ENCODE measurements at places on chromosomes 5 and 9. TPM values are rescaled to one million over a fixed set of nuclear protein-coding genes. Genes with fewer than 3 reads are reported as not detected.

GRCh38 chr5:39274398-39275085, 55.2 kb upstream of the FYB1 start:
- H3K36me3 ChIP-seq = no peaks in the 10 kb centered on the region
- H3K4me3 ChIP-seq = no peak overlapping the region
- H3K4me1 ChIP-seq = no peaks in the 10 kb centered on the region
- H3K27me3 ChIP-seq = no peaks in the 10 kb centered on the region
- peak overlapping the region; percentile 69 for H3K27ac ChIP-seq
- DNase-seq = no peak

DNA sequence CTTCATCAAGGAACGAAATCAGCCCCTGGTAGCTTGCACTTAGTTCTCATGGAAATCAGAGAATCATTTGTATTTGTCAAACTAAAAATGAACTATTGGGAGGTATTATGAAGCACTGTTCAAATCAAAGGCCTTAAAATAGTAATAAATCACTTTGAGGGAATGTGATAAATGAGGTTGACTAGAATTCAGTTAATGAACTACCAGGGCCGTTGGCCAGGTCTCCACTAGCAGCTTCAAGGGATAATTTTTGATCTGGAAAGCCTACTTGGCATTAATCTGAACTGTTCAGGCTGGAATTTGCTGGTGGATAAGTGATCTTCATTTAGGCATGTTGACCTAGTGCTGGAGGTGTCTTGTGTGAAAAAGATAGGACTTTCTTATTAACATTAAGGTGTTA, 76.4 kb upstream of the GPR151 start:
- H3K4me3 ChIP-seq = no peak overlapping the region
- H3K4me1 ChIP-seq = no peaks in the 10 kb centered on the region
- no peak for DNase-seq
- H3K27ac ChIP-seq = no peak overlapping the region

The TAS2R1 gene
- not detected for total RNA-seq

- H3K27me3 ChIP-seq = no peaks in the 10 kb centered on the region
- no peak overlapping the region for H3K4me3 ChIP-seq
- H3K36me3 ChIP-seq = no peaks in the 10 kb centered on the region
- H3K27ac ChIP-seq = no peak overlapping the region
Measured at GRCh38 chr9:99181206-99181605, 40.5 kb downstream of the ALG2 start.

GRCh38 chr5:206406-206805, 11.5 kb downstream of the CCDC127 start:
- H3K27ac ChIP-seq = no peak overlapping the region
- H3K36me3 ChIP-seq = no peaks in the 10 kb centered on the region
- no peak overlapping the region for H3K4me3 ChIP-seq

DNA sequence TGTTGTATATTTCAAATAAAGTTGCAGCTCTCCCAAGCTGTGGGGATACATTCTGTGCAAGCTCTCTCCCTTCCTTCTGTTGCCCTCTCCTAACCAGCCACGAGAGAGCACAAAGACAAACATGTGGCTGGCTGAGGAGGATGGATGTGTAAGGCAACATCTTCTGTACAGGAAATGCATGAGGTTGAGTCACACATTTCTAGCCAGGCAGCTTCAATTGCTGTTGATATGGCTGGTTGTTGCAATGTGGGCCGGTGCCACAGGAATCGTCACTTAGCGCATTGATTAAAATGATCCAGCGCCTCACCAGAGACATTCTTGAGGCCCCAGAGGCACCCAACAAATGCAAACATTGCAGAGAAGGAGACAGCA, 207.1 kb downstream of the ICE1 start:
- DNase-seq = no peak
- no peaks in the 10 kb centered on the region for H3K27me3 ChIP-seq
- H3K27ac ChIP-seq = no peak overlapping the region
- H3K4me3 ChIP-seq = no peak overlapping the region
- H3K36me3 ChIP-seq = no peaks in the 10 kb centered on the region
- H3K4me1 ChIP-seq = no peaks in the 10 kb centered on the region

- no peaks in the 10 kb centered on the region for H3K36me3 ChIP-seq
- H3K4me1 ChIP-seq = peaks cover 44% of the 10 kb centered on the region
- no peak for DNase-seq
- H3K27ac ChIP-seq = no peak overlapping the region
- peak overlapping the region; percentile 39 for H3K4me3 ChIP-seq
Measured at GRCh38 chr5:55227664-55228430, 732 bp upstream of the MCIDAS start.

DNA sequence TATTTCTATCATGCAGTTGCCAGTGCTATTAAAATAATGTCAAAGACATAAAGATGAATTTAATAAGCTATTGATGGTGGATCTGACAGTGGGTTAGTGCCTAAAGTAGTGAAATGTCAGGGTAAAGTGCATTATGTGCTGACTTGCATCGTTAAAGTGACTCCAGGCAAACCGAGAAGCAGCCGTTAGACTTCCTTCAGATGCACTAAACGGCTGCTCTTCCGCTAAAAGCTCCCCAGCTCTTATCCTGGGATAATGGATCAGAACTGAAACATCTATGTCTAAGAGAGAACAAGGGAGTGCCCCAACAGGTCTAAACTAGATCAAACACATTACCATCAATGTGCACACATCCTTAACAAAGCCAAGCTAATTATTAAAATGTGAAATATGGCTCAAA, 468.2 kb downstream of the NTRK2 start:
- DNase-seq = no peak
- H3K4me1 ChIP-seq = no peaks in the 10 kb centered on the region
- H3K27ac ChIP-seq = no peak overlapping the region
- no peaks in the 10 kb centered on the region for H3K27me3 ChIP-seq

- H3K36me3 ChIP-seq = no peaks in the 10 kb centered on the region
- H3K4me1 ChIP-seq = peaks cover 6% of the 10 kb centered on the region
- no peak overlapping the region for H3K4me3 ChIP-seq
Measured at GRCh38 chr9:981491-981898, 5.0 kb downstream of the DMRT3 start.

- peaks cover 3% of the 10 kb centered on the region for H3K4me1 ChIP-seq
- H3K27me3 ChIP-seq = no peaks in the 10 kb centered on the region
- DNase-seq = peak; percentile 22
- H3K4me3 ChIP-seq = peak overlapping the region; percentile 89
Measured at GRCh38 chr9:75891771-75892215, 1.3 kb downstream of the PCSK5 start.

DNA sequence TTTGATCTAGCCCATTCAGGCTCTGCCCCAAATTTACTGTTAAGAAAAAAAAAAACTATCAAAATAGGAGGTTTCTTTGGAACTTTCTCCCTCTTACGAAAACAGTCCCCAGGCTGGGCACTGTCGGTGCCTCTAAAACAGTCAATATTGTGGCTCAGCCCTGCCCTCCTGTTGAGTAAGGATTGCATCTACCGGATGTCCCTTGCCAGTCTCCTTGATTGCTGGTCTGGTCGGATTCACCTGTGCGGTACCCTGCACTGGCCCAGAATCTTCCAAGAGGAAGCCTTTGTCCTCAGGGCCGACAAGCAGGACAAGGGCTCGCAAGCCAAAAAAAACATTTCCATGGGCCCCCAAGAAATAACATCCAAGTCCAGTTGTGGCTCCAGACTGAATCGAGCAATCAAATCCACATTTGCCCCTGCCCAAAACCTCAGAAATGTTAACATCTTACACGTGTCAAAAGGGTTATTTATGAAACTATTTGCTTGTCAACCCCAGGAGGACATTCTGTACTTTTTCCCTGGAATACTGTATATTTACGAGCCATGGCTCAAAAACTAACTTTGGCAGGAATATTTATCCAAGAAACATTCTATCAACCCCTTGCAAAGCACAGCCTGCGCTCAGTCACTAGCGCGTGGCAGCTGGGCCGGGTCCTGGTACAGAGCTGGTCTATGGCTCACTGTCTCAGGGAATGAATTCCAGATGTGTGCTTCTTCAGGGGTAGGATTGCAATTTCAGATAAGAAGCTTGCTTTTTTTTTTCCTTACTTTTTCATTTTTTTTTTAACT, 129.2 kb upstream of the ADRA1B start:
- no peak overlapping the region for H3K4me3 ChIP-seq
- peak overlapping the region; percentile 61 for H3K27ac ChIP-seq
- H3K27me3 ChIP-seq = no peaks in the 10 kb centered on the region
- peak; percentile 19 for DNase-seq
- H3K36me3 ChIP-seq = no peaks in the 10 kb centered on the region

GRCh38 chr5:176726746-176727527, 79.7 kb downstream of the TSPAN17 start:
- no peak overlapping the region for H3K4me3 ChIP-seq
- H3K27ac ChIP-seq = no peak overlapping the region
- H3K27me3 ChIP-seq = peaks cover 44% of the 10 kb centered on the region
- DNase-seq = no peak
- no peaks in the 10 kb centered on the region for H3K36me3 ChIP-seq

- DNase-seq = no peak
- no peak overlapping the region for H3K4me3 ChIP-seq
- H3K4me1 ChIP-seq = no peaks in the 10 kb centered on the region
- no peaks in the 10 kb centered on the region for H3K36me3 ChIP-seq
- peaks cover 5% of the 10 kb centered on the region for H3K27me3 ChIP-seq
- H3K27ac ChIP-seq = no peak overlapping the region
Measured at GRCh38 chr5:107526-107925, 15.6 kb downstream of the PLEKHG4B start.

- no peak overlapping the region for H3K27ac ChIP-seq
- peaks cover 16% of the 10 kb centered on the region for H3K4me1 ChIP-seq
- H3K4me3 ChIP-seq = no peak overlapping the region
Measured at GRCh38 chr5:127878174-127878750, 175.1 kb downstream of the CCDC192 start.

The HAVCR2 gene
- 0.20 TPM for total RNA-seq

DNA sequence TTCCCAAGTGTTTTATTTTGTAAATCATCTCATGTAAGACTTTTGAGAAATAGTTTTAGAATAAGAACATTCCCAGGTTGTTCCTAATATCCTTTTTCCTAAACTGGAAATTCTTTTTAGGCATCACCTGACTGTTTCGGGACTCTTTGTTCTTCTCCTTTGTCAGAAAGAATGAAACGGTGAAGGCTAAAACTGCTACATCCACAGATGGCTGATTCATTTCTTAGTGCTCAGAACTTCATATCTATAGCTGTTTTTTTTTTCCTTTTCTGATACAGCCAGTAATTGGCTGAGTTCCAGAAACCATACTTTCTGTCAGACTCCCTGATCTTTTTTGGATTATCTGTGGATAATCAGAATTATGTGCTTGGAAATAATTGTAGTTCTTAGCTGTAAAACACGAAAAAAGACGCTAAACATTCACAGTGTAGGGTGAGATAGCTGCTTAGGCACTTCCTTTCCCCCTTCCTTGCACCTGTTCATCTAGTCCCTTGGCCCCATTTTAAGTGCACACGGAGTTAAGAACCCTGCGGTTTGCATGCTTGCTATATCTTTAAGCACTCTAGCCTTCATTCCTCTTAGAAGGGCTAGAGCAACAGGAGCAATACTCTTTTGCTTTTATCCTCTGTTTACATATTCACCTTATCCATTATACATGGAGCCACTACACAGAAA, 283.9 kb downstream of the PJA2 start:
- no peak for DNase-seq
- no peak overlapping the region for H3K27ac ChIP-seq
- H3K4me3 ChIP-seq = no peak overlapping the region
- H3K4me1 ChIP-seq = no peaks in the 10 kb centered on the region

- no peak overlapping the region for H3K4me3 ChIP-seq
- peaks cover 9% of the 10 kb centered on the region for H3K4me1 ChIP-seq
- no peak for DNase-seq
- H3K27me3 ChIP-seq = no peaks in the 10 kb centered on the region
Measured at GRCh38 chr5:67211926-67212325, 15.3 kb upstream of the CD180 start.

- no peaks in the 10 kb centered on the region for H3K36me3 ChIP-seq
- no peak for DNase-seq
- no peaks in the 10 kb centered on the region for H3K4me1 ChIP-seq
- no peaks in the 10 kb centered on the region for H3K27me3 ChIP-seq
- no peak overlapping the region for H3K4me3 ChIP-seq
Measured at GRCh38 chr5:74316064-74316603, 324.4 kb downstream of the ENC1 start.

The SLC34A1 gene
- 0.55 TPM for total RNA-seq

GRCh38 chr5:66608501-66608900, 12.3 kb downstream of the MAST4 start:
- H3K27me3 ChIP-seq = peaks cover 5% of the 10 kb centered on the region
- H3K27ac ChIP-seq = no peak overlapping the region
- no peak for DNase-seq
- no peaks in the 10 kb centered on the region for H3K4me1 ChIP-seq

The PAEP gene
- total RNA-seq = not detected

- no peak overlapping the region for H3K4me3 ChIP-seq
- DNase-seq = no peak
- no peaks in the 10 kb centered on the region for H3K36me3 ChIP-seq
- H3K27me3 ChIP-seq = no peaks in the 10 kb centered on the region
- no peak overlapping the region for H3K27ac ChIP-seq
Measured at GRCh38 chr9:88776717-88777497, 214.4 kb upstream of the S1PR3 start.

The IRX2 gene
- total RNA-seq = not detected

GRCh38 chr5:151719228-151720000, 32.7 kb upstream of the SPARC start:
- no peaks in the 10 kb centered on the region for H3K4me1 ChIP-seq
- H3K27ac ChIP-seq = peak overlapping the region; percentile 41
- H3K4me3 ChIP-seq = no peak overlapping the region
- H3K36me3 ChIP-seq = no peaks in the 10 kb centered on the region
- H3K27me3 ChIP-seq = no peaks in the 10 kb centered on the region

The SIMC1 gene
- total RNA-seq = 16.1 TPM

DNA sequence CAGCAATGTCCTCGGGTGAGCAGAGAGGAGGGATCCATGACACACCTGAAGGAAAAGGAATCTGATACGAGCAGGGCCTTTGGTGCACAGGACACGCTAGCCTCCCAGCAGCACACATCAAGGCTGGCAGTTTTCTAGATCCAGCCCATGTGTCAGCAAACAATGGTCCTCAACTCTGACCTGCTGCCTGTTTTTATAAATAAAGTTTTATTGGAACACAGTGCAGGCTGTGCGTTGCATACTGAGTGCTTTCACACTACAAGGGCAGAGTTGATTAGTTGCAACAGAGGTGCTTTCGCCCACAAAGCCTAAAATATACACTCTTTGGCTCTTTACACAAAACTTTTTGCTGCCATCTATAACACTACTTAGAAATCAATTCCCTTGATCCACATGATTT, 147.1 kb downstream of the MYO10 start:
- H3K27me3 ChIP-seq = no peaks in the 10 kb centered on the region
- H3K4me3 ChIP-seq = no peak overlapping the region
- no peaks in the 10 kb centered on the region for H3K36me3 ChIP-seq
- H3K4me1 ChIP-seq = no peaks in the 10 kb centered on the region
- H3K27ac ChIP-seq = no peak overlapping the region

GRCh38 chr5:169165052-169165451, 135.9 kb downstream of the SLIT3 start:
- H3K4me1 ChIP-seq = no peaks in the 10 kb centered on the region
- H3K27me3 ChIP-seq = no peaks in the 10 kb centered on the region
- H3K4me3 ChIP-seq = no peak overlapping the region
- no peaks in the 10 kb centered on the region for H3K36me3 ChIP-seq
- no peak for DNase-seq

The DMGDH gene
- total RNA-seq = not detected

Data from transverse colon (tissue), 4 donors.